Myocyte (in vitro differentiated cells): ENCODE measurements at places on chromosomes 11 and 22. TPM values are rescaled to one million over a fixed set of nuclear protein-coding genes. Genes with fewer than 3 reads are reported as not detected.

The C11orf42 gene
- not detected in 2 replicates for total RNA-seq

The OR8U1 gene
- not detected in 2 replicates for total RNA-seq

The TUBA8 gene
- total RNA-seq = 12.6 and 20.9 TPM in 2 replicates

The ANO5 gene
- not detected in 2 replicates for total RNA-seq

The CXCR5 gene
- total RNA-seq = not detected in 2 replicates

The NPAS4 gene
- total RNA-seq = not detected in 2 replicates

The TRPC6 gene
- total RNA-seq = not detected in 2 replicates

The PRMT3 gene
- total RNA-seq = 18.6 and 27.1 TPM in 2 replicates

The MPST gene
- total RNA-seq = 71.5 and 109 TPM in 2 replicates

The PAMR1 gene
- total RNA-seq = 1.2 and 3.8 TPM in 2 replicates

The OR8K5 gene
- not detected in 2 replicates for total RNA-seq

The SERHL2 gene
- total RNA-seq = 1.6 and 2.8 TPM in 2 replicates

The DENND6B gene
- total RNA-seq = 4.7 TPM in 2 replicates

The TP53I11 gene
- total RNA-seq = 26.1 and 33.4 TPM in 2 replicates

The SPTBN2 gene
- 0.78 and 1.1 TPM in 2 replicates for total RNA-seq

The SLC22A24 gene
- total RNA-seq = not detected in 2 replicates

The C11orf71 gene
- total RNA-seq = 3.4 and 5.1 TPM in 2 replicates

The MMP26 gene
- total RNA-seq = not detected in 2 replicates

The ST14 gene
- not detected in 2 replicates for total RNA-seq

The CEP57 gene
- total RNA-seq = 37.8 TPM in 2 replicates

The PNPLA5 gene
- not detected in 2 replicates for total RNA-seq

The CSTPP1 gene
- total RNA-seq = 20.2 and 22.0 TPM in 2 replicates

The CCDC87 gene
- 0.26 and 0.45 TPM in 2 replicates for total RNA-seq

The SPI1 gene
- not detected in 2 replicates for total RNA-seq

The OR51V1 gene
- not detected in 2 replicates for total RNA-seq

The CHRM4 gene
- 0.19 TPM in 1 of 2 replicates, not detected in the other for total RNA-seq

The GVQW3 gene
- 2.3 and 2.4 TPM in 2 replicates for total RNA-seq

The DERL3 gene
- total RNA-seq = 1.5 and 4.6 TPM in 2 replicates

The OR8K3 gene
- total RNA-seq = not detected in 2 replicates

The OR4A5 gene
- not detected in 2 replicates for total RNA-seq

The SMDT1 gene
- total RNA-seq = 6.4 and 9.8 TPM in 2 replicates

The C11orf87 gene
- total RNA-seq = 0.05 TPM in 1 of 2 replicates, not detected in the other

The BANF1 gene
- 59.3 and 67.2 TPM in 2 replicates for total RNA-seq

The SMCO4 gene
- total RNA-seq = 2.2 and 5.6 TPM in 2 replicates

The CLP1 gene
- 12.3 and 14.3 TPM in 2 replicates for total RNA-seq

The SHISAL1 gene
- total RNA-seq = 0.24 and 0.31 TPM in 2 replicates

The A4GALT gene
- total RNA-seq = 21.6 and 23.3 TPM in 2 replicates

The ENTHD1 gene
- not detected in 2 replicates for total RNA-seq

The NLRP14 gene
- not detected in 2 replicates for total RNA-seq

The OR5I1 gene
- not detected in 2 replicates for total RNA-seq

The C11orf16 gene
- total RNA-seq = not detected in 2 replicates

The OR8G1 gene
- not detected in 2 replicates for total RNA-seq

The MYBPC3 gene
- total RNA-seq = not detected in 2 replicates

The CD3D gene
- total RNA-seq = not detected in 2 replicates

The FUT4 gene
- 3.9 and 4.0 TPM in 2 replicates for total RNA-seq

The OR52E8 gene
- total RNA-seq = not detected in 2 replicates

The GGA1 gene
- 50.6 and 65.0 TPM in 2 replicates for total RNA-seq

The MMP8 gene
- total RNA-seq = not detected in 2 replicates

The ARHGAP20 gene
- 0.59 and 0.99 TPM in 2 replicates for total RNA-seq

The YPEL1 gene
- total RNA-seq = 2.6 and 7.8 TPM in 2 replicates
